ENCODE measurements at places on chromosomes 11 and 22.

DNA sequence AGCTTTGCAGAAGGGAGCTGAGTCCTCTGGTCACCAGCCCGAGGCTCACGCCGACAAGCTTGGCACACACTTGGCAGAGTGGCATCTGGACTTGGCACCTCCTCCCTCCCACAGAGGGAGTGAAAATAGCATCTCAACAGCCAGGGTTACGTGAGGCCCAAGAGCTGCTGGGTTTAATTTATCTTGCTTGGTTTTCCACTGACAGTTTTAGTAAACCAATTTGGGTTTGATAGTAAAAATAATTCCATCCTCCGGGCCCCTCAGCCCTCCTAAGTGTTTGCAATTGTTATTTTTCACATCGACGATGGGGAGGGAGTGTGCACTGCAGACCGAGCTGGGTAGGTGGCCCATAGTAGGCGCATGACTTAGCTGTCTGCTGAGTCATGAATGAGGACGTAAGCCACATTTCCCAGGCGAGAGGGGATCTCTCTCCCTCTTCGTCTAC lies 107.6 kb upstream of the ASPHD2 start:
- peak; percentile 88 for DNase-seq

DNA sequence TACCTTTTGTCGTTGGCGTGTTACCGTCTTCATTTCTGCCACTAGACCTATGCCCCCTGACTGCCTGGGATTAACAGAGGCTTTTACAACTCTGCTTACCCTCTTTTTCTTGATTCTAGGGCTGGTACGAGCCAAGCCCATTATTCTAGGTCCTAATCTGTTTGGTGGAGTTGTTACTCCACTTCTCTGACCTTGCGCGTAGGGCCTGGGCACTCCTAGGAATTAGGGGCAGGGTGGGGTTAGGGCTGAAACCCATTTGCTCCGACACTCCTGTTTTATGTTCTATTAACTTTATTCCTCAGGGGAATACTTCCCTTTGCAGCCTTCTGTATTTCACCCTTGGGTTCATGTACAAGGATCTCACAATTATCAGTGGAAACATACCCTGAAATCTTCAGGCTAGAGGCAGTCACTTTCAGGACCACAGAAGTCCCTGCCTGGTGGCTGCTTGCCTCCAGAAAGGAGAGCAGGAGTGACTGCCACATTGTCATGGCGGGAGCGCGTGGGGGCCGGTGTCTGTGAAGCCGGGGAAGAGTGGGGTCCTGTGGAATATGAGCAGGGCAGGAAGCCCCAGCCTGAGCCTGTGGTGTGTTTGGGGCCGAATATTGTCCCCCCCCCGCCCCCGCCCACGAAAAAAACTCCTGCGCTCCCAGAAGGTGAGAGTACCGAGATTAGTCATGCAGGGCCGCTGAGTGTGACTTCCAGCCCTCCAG lies 731 bp upstream of the SLC37A2 start:
- DNase-seq = no peak

GRCh38 chr11:106763501-106763900 lies 254.8 kb downstream of the GUCY1A2 start:
- no peak for DNase-seq

DNA sequence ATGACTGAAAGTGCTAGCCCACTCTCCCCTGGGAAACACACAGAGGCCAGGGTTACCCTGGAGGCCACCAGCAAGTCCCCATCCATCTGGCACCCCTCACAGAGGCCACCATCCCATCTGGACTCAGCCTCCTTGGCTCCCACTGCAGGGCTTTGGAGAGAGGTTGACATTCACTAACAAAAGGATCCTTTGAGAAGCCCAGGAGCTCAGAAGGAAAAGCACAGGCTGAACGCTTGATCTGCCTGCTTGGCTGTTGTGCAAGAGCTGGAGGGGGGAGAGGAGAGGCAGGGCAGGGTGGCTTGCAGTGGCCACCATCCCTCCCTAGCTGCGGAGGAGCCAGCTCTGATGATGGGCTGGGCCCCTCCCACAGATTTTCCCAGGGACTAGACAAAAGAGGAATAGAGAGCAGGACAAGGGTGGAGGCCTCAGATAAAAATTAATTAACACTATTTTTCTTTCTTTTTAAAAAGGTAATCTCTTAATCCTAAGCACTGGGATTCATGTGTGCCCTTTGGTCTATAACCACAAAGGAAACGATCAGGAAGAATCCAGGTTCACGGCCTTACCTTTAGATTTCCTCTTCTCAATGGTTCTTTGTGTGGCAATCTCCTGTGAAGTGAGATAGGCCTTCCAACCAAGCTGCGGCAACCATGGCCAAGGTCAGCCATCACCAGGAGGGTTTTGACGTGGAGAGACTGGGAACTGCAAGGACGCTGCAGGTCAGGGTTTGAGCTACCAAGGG lies 154.7 kb downstream of the BARX2 start:
- no peak for DNase-seq

DNA sequence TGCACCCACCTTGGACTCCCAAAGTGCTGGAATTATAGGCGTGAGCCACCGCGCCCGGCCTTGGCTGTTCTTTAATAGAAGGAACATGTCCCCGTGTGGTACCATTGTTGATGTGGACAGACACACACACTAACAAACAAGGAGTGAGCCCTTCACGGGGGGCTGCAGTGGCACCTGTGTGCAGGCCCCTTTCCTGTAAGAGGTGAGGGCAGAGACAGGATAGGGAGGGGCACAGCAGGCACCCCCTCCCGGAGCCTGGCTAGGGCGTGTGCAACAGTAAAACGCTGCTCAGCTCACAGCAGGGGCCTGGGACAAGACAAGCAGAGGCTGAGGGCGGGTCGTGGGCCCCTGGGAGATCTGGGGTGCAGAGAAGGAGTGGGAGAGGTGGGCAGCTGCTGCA lies 37.8 kb downstream of the GRIK4 start:
- DNase-seq = no peak

- DNase-seq = no peak
Measured at GRCh38 chr11:11334607-11335006, 18.4 kb downstream of the CSNK2A3 start.

GRCh38 chr11:62976109-62976508 lies 8.7 kb downstream of the SLC22A6 start:
- DNase-seq = no peak

DNA sequence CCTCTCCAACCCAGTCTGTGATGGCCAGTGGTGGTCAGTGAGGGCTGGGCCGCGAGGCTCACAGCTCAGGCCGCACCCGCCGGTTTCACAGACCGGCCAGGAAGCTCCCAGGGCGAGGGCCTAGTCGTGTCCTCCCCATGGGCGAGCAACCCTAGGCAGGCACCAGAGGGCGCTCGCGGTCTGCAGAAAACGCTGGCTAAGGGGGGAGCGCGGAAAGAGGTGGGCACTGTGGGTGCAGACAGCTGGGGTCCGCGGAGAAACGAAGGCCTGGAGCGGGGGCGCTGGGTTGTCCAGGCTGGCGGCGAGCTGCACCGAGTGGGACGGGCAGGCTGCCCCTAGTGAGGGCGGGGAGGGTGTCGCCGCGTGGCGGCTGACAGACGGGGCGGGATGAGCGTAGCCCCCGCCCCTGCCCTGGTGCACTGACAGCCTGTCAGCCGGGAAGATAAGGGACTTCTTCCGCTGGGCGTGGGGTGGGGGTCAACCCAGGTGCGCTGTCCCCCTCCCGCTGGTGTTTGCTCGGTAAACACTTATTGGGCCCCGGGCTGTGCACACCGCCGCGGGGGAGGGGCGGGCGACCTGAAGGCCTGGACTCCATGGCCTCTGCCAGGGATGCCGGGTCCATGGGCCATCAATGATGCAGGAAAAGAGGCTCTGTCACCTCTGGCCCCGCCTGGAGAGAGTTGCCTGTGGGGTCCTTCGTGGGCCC lies 7.5 kb downstream of the GP1BB start:
- peak; percentile 18 for DNase-seq

DNA sequence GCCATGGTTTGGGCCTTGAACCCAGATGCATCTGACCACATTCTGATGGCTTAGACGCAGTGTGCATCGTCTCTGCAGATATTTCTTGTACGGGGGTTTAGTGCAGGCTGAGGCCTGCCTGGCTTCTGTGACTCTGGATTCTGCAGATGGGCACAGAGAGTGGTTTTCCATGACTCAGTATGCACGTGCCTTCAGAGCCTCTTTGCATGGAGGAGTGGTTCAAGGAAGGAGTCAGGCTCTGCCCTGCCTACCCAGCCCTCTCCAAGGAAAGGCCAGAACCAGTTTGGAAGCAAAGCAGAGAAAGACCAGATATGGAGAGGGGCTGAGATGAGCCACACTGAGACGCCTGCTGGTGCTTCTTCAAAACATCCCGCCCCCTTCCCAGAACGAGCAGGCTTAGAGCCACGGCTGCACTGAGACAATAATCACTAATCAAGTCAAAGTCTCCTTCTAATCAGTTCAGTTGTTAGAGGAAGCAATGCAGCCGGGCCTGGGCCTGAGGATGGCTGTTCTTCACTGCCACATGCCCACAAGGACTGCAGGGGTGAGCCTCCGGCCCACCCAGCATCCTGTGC lies 308.9 kb downstream of the NXPE2 start:
- no peak for DNase-seq

- no peak for DNase-seq
Measured at GRCh38 chr11:23263466-23263865, 403.2 kb upstream of the CCDC179 start.

- peak; percentile 1 for DNase-seq
Measured at GRCh38 chr11:31106968-31107576, 262.5 kb downstream of the DCDC1 start.

DNA sequence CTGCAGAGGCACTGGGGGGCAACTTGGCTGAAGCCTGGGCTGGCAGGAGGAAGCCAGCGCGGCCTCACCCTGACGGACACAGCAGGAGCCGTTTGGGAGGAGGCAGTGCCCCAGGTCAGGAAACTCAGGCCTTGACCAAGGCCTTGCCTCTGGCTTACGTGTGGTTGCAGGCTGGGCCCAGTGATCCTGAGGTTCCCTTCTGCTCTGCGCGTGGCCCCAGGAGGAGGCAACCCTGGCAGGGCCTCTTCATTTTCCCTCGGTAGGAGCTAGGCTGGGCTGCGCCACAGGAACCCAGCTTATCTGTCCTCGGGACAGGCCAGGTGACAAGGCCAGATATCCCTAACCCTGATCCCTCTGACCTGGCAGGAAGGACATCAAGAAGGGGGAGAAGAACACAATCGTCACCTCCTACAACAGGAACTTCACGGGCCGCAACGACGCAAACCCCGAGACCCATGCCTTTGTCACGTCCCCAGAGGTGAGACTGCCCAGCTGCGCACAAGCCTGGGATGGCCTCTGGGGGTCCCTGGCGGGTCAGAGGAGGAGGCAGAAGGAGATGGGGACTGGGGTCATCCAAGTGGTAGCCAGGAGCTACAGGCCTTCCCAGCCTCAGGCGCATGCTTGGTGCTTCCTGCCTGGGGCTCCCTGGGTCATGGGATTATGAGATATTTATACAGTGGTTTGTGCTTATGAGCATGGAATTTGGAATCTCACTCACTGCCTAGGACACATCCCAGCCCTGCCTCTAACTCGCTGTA lies 20.6 kb downstream of the POLR3H start:
- DNase-seq = no peak

DNA sequence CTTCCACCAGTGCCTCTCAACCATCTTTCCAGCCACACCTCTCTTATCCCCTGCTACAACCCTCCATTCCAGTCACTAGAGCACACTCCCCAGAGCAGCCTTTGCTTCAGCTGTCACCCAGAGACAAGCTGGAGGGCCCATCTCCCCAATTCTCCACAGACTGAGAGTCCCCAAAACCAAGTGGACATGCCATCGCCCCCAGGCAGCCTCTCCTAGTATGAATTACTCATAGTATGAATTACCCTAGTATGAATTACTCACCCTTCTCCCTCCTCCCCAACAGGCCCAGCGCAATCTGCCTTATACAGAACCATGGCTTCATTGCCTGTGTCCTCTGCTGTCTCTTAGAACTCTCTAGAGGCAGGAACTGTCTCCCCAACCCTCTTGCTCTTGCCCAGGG lies 24.8 kb downstream of the MYH9 start:
- DNase-seq = no peak

GRCh38 chr22:42949159-42949558 lies 65.8 kb downstream of the PACSIN2 start:
- DNase-seq = no peak

DNA sequence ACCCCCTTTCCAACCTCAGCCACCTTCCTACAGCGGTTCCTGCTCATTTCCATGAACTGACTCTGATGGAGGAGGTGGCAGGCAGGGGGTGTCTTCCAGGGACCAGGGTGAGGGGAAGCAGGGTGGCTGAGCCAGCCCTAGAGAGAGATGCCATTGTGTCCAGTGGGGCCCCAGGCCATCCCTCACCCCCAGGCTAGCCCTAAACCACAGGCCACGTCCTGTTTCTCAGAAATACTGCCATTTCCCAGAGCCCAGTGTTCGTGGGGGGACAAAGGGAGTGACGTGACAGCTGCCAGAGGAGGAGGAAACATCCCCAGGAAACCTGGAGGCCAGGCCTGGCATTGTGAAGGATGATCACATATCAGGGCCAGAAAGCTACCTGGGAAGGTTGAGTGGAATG lies 39.5 kb downstream of the CHRDL2 start:
- no peak for DNase-seq

DNA sequence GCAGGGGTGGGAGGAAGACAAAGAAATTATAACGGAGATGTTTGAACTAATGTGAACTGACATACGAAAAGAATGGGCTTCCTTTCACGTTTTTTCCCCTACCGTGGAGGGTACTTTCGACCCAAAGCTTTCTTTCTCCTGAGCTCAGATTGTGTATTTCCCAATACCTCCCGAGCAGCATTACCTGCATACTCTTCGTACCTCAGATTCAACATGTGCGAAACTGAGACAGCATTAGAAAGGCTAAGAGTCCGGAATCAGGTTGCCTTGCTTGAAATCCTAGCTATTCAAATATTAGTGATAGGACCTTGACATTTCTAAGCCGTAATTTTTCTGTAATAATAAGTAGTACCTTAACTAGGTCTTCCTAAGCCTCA lies 778 bp upstream of the PAK1 start:
- DNase-seq = no peak

DNA sequence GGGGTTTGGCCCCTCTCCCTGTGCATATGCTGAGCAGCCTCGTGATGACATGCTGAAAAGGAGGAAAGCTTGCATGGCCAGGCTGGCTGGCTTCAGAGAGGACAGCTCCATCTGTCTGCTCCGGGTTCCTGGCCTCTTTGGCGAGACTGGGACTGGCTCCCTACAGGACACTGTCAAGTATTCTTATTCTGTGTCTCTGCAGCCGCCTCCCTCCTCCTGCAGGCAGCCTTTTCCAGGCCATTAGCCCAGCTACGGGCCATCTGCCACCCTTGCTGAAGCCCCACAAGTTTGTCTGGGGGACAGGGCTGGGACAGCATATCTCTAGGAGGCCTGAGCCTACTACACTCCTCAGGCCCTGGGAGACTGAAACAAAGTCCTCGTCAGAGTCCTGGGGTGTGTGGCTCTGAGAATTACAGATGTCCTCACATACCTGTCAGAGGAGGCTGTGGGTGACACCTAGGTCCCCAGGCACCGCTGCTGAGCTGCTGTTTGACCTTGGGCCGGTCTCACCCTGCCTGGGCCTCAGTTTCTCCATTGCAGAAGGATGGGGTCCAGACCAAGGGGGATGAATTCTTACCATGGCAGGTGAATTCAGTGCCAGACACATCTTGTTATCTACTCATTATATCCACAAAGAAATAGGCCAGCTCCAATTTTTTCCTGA lies 11.0 kb downstream of the MRGPRG start:
- DNase-seq = no peak
